Mucosa of descending colon (tissue), 3 donors: ENCODE measurements at places on chromosomes 3 and 15. TPM values are rescaled to one million over a fixed set of nuclear protein-coding genes. Genes with fewer than 3 reads are reported as not detected.

- DNase-seq: peak; percentile 42
These were observed 175.7 kb downstream of the KLHL25 start for GRCh38 chr15:85618956-85619491.

Gene SLC6A1
- total RNA-seq: 0.14 TPM

Gene KY
- total RNA-seq: 0.14 TPM

- peak; percentile 7 for DNase-seq
These were observed 83.3 kb downstream of the TMCO5A start for GRCh38 chr15:38017721-38018120.

GRCh38 chr3:53763353-53763752 lies 82.9 kb downstream of the CHDH start:
- no peak for DNase-seq

Gene GP5
- 0.19 TPM for total RNA-seq

DNA sequence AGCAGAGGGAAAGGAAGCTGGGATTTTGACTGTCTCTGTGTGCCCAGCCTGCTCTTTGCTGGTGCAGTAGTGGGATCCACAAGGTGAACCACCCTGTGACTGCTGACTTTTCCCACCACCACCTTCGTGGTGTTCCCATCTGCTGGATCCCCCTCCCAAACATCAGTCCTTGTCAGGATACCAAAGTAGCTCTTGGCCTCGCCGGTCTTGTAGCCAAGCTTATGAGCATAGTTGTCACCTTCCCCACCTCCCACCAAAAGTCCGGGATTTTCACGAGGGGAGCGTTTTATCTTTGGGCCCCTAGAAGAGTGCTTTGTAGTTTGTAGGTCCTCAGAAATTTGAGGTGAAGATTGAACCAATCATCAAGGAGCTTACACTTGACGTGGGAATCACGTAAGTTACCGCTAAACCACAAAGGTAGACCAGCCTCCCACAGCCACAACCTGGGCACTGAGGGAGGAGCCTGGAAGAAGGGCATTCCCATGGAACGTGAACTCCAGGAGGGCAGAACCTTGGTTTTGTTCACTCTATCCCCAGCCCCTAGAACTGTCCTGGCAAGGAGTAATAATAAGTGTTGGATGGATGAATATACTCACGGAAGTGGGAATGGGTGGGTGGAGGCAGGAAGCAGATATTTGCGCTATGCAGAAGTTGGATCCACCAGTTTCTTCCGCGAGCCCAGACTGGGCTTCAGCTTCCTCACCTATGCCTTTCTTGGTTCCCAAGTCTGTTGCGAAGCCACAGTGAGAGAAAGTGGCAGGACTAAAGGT lies 814 bp upstream of the TEX264 start:
- no peak for DNase-seq

GRCh38 chr3:178833695-178834094 lies 237.9 kb downstream of the ZMAT3 start:
- DNase-seq: no peak

DNA sequence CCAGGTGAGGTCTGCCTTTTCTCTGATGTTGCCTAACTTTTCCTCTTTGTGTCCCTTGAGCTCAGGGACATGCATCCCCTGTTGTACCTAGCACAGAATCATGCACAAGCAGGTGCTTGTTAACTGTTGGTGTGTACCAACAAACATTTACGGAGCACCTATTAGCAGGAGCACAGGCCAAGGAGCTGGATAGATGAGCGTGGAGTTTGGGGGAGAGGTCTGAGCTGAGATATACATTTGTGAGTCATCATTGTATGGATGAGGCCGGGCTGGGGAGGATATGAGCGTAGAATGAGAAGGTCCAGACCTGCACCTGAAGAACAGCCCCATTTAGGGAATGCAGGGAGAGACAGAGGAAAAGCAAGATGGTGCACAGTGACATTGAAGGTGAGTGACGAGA lies 53.4 kb downstream of the SMAD3 start:
- DNase-seq: no peak

- no peak for DNase-seq
These were observed 96.1 kb downstream of the RSRC1 start for GRCh38 chr3:158205994-158206393.

Gene SKOR1
- total RNA-seq: 0.63 TPM

Gene GOLIM4
- 80.4 TPM for total RNA-seq

DNA sequence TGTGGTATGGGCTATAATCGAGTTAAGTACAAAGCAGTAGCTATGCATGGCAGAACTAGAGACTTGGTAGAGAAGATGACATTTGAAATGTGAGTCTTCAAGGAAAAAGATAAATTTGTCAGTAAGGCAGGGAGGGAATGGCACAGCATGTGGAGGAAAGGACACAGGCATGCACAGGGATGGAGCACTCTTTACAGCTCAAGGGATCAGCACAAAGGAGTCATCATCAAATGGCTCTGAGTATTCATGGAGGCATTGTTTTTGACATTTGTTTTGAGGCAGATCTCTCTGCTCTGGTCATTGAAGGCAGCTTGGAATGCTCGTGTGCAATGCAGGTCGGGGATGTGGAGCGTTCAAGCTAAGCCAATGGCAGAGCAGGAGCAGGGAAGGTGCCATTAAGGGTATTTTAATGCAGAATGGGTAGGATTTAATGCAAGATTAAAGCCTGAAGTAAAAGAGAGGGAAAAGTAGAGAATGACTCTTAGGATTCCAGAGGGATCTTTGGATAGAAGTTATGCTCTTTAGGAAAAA lies 213.0 kb downstream of the MYRIP start:
- DNase-seq: no peak

Gene MKRN3
- 3.6 TPM for total RNA-seq

Gene PATL2
- 6.4 TPM for total RNA-seq

GRCh38 chr3:112761062-112761638 lies 85.5 kb downstream of the CD200R1L start:
- no peak for DNase-seq

- DNase-seq: no peak
These were observed 1.0 kb upstream of the ARIH1 start for GRCh38 chr15:72472992-72473610.

- no peak for DNase-seq
These were observed 257.0 kb downstream of the LSAMP start for GRCh38 chr3:116188231-116188785.

GRCh38 chr15:45684533-45684932 lies 49.7 kb downstream of the SQOR start:
- DNase-seq: no peak

GRCh38 chr3:42071904-42072812 lies 19.0 kb upstream of the TRAK1 start:
- DNase-seq: peak; percentile 70

DNA sequence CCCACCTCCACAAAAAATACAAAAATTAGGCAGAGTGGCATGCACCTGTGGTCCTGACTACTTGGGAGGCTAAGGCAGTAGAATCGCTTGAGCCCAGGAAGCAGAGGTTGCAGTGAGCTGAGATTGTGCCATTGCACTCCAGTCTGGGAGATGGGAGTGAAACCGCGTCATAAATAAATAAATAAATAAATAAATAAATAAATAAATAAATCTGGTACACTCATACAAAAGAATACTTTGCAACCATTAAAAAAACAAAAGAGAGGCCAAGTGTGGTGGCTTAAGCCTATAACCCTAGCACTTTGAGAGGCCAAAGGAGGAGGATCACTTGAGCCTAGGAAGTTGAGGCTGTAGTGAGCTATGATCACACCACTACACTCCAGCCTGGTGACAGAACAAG lies 28.0 kb downstream of the MESP1 start:
- DNase-seq: no peak

DNA sequence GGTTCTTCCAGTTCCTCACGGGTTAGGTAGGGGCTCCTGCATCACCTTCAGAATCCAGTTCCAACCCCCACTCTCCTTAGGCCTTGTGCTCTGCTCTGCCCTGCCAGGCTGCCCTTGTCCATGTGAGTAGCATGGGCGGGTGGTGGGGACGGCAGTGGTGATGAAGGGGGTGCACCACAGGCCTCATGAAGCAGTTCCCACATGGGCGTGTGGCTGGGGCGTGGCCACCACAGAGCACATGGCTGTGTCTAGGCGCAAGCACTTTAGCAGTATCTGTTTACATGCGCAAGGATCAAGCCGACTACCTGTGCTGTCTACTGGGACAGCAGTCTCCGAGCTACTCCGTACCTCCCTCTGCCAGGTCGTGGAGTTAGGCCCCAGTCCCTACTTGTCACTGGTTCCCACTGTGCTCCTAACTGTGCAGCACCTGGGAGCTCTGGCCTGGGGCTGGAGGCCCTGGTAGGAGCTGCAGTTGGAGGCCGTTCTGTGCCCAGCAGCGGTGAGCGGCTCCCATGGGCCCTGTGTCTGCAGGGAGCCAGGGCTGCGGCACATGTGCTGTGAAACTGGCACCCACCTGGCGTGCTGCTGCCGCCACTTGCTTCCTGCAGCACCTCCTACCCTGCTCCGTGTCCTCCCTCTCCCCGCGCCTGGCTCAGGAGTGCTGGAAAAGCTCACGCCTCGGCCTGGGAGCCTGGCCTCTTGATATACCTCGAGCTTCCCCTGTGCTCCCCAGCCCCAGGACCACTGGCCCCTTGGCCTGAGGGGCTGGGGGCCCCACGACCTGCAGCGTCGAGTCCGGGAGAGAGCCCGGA lies 53.5 kb downstream of the PLXNA1 start:
- peak; percentile 77 for DNase-seq

DNA sequence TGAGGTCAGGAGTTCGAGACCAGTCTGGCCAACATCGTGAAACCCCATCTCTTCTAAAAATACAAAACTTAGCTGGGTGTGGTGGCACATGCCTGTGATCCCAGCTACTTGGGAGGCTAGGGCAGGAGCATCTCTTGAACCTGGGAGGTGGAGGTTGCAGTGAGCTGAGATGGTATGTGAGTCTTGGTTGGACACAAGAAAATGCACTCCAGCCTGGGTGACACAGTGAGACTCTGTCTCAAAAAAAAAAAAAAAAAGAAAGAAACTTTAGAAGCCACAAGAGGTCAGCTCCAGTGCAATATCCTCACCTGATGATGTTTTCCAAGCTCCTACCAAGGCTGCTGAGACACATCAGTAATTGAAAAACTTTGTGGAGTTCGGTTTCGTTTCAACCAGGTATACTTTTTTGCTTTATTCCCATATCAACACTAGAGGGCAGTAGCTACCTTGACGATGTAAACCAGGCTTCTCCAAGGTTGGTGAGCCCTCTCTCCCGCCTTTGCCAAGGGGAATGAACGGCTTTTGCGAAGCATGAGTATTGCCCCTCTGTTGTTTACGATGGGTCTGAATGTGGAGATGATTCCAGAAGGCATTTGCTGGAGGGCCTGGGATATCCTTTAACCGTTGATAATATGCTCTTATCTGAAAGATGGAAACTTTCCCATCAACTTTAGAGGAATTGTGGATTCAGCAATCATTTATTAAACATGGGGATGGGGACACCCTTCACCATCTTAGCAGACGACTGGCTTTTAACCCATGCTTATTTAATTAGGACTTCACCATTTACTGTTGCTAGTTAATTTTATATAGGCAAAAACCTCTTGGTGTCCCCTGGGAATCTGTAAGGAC lies 202.8 kb downstream of the SV2B start:
- no peak for DNase-seq

DNA sequence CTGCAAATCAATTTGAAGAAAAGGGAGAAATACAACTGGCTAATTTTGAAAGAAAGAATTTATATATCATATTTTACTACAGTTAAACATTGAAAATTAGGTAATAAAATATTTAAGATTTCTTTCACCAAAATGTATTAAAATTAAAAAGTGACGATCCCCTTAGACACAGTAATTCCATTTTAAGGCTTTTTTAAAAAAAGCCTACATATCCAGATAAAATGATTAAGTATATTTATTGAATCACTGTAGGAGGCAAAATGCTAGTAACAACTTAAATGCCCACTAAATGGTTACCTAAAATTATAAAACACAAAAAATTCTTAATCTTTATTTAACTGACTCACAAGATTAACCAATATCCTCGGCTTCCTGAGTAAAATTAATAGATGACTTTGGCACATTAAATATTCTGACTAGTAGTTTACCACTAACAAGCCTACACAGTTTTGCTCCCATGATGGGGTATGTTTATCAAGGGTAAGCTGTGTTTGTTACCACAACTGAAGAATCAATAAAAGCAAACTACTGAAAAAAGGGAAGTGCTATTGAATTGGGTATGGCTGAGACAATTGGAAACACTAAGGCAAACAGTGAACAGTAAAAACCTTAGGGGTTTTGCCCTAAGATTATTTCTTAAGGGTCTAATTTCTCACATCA lies 28.4 kb downstream of the ANKRD28 start:
- no peak for DNase-seq

GRCh38 chr3:71469138-71469435 lies 114.4 kb downstream of the FOXP1 start:
- no peak for DNase-seq

GRCh38 chr15:100716456-100717085 lies 114.2 kb downstream of the ASB7 start:
- DNase-seq: no peak

Gene PLEKHO2
- 15.9 TPM for total RNA-seq

- no peak for DNase-seq
These were observed 31.0 kb downstream of the SLC6A20 start for GRCh38 chr3:45765266-45765851.

GRCh38 chr3:123448536-123449101 lies at the start of gene ADCY5:
ADCY5 (minus strand) TSS chr3:123449090; CDS start chr3:123448545, 545 bp downstream.
- DNase-seq: peak; percentile 33

DNA sequence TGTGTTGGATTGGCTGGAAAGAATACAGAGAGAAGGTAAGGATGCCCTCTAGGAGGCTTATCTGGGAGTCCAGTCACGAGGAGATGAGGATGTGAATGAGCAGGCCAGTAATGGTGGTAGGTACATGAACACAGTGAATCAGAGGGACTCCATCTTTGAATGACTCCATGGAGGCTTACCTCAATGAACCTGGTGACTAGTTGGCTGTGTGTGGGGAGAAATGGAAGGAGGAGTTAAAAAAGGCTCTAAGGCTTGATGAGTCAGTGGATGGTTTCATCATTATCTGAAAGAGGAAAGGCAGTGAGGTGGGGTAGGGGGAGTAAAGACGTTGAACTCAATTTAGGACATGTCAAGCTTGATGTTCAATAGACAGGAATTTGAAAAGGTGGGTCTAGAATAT lies 61.1 kb downstream of the KCNAB1 start:
- DNase-seq: no peak

DNA sequence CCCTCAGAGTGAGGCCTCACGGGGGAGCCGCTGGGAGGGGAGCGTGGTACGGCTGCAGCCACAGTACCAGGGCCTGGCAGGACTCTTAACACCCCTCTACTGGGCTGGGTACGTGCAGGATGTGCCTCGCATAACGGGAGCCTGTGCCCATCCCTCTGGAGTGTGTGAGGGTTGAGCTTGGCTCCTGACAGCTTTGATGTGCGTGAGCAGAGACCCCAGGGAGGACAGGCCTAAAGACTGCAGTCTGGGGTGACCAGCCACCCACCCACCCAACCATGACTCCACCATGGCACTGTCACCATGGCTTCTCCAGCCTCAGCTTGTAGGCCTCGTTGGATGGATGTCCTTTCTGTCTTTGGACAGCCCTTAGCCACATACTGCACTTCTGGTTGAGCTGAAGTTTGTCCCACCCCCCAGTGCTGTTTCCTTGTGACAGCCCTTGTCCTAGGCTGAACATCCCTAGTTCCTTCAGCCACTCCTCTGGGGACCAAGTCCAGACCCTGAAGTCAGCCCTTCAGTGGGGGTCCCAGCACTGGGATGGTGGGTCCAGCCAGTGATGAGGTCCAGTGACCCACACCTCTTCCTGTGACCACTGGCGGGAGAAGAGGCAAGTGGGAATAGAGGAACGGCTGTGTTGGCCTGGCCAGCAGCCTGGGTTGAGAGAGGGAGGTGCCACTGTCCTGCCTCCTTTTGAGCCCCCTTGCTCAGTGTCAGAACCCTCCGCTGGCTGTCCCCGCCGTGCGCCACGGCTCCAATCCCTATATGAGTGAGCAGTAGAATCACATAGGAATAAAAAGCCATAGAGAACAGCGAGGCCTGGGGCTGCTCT lies 6.1 kb downstream of the GLYCTK start:
- DNase-seq: peak; percentile 30

GRCh38 chr3:185308126-185308754 lies 54.4 kb upstream of the EHHADH start:
- DNase-seq: no peak
